Jurkat, Clone E6-1 (cell line): ENCODE measurements at places on chromosomes 7 and 10.

DNA sequence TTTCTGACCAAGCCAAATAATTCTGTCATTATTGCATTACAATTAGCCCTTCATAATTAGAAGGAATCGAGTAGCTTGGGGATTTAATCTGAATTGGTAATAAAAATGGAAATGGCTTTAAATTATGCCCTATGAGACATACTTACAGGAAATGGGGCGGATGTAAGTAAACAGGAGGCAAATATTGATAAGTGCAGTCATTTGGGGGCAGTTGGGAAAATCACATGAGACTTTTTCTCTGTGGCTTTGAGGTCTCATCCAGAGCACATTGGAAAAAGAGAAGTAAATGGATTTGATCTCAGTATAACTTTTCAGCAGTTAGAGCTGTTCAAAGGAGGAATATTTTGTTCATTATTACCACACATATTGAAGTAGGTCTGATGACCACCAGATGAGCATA, 307.8 kb upstream of the POM121L12 start:
- DNase-seq: no peak

DNA sequence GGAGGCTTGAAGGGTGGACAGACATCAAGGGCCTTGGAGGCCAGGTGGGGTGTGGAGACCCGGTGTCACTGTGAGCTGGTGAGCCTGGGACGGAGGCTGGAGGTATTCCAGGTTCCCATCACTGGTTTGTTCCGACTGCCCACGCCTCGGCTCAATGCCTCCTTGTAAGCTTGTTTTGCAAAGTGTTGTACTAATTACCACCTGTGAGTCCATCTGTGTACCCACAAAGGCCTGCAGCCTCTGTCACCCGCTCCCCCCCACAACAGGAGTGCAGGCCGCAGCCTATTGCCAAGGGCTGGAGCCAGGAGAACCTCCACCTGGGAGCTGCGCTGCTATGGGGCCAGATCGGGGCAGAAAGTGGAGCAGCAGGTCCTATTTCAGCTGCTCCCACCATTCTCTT, 521.8 kb upstream of the DPP6 start:
- DNase-seq: no peak

- DNase-seq: no peak
Observed at GRCh38 chr7:84060760-84061261, 133.8 kb downstream of the SEMA3A start.

DNA sequence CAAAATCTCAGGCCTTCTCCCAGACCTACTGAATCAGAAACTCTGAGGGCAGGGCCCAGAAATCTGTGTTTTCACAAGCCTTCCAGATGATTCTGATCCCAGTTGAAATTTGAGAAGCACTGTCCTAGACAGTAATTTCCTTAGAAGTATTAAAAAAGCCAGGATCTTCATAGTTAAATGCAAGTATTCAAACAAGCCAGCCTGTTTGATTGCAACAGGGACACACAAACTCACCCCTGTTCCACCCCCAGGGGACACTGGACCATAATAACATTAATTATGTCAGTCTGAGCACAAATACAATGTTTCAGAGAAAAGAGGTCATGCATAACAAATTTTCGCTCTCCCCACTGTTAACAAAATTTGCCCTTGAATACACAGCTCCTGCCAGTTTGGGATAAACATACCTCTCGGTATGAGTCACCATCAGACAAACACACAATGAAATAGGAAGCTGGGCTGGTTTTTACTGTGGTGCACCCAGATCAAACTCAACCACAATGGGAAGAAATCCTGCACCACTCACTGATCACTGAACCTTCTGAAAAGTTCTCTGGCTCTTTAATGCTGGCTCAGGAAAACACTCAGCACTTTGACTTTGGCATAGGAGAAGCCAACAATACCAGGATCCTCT, 34.3 kb downstream of the ABLIM1 start:
- DNase-seq: no peak

DNA sequence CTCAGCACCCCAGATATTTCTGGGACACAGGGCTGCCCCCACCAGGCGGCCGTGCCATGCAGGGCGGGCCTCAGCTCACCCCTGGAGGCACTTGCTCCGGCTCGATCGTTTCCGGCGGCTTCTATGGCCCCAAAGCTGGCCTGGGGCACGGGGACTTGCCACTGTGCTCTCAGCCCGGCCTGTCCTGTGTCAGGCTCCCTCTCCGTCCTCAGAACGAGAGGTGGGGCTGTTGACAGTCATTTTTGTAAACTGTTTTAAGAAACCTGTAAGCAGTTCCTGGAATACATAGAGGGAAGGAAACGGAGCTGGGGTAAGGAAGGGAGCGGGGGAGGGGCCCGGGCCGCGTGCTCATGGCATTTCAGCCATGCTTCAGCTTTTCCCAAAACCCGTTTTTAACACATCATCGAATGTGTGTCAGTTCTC, 30.7 kb upstream of the PRKAR1B start:
- no peak for DNase-seq

- no peak for DNase-seq
Observed at GRCh38 chr7:103690242-103690974, 244.4 kb upstream of the SLC26A5 start.

DNA sequence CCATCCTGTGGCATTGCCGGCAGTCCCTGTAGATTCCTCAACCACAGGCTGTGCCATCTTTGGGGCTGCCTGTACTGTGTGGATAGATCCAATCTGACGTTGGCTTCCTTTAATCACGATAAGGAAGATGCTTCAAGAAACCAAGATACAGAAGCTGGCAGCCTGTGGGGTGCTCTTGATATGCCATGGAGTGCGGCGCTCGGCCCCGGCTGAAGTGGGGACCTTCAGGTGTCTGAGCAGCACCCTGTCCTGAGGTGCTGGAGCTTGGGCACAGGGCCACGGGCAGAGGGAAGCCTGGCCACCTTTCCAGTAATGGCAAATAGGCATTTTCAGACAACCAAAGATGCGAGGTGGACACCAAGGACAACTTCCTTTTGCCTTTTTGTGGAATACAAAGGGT, 139.5 kb downstream of the ACTR3B start:
- DNase-seq: no peak

DNA sequence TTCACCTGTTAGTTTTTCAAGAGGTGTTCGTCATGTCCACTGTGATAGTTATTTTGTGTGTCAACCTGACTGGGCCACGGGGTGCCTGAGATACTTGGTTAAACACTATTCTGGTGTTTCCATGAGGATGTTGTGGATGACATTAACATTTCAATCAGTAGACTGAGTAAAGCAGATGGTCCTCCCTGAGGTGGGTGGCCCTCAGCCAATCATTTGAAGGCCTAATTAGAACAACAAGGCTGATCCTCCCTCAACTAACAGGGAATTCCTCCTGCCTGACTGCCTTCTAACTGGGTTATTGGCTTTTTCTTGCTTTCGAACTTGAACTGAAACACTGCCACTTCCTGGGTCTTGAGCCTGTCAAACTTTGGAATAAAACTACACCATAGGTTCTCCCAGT, 75.8 kb downstream of the ENO4 start:
- DNase-seq: no peak

DNA sequence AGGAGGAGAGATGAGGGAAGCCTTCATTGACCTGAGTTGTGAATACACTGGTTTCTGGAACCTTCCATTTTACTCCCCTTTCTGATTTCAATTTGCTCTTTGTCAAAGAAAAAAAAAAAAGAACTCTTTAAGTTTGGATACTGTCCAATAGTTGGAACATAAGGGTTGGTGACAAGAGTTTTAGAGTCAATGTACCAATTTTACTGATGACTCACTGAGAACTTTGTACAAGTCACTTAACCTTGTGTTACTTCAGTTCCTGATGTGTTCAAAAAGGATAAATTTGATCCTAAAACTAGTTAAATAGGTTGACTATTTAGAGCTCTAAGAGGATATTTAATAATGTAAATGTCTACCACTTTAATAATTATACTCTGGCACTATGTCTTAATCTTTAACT, 4.1 kb upstream of the CDK14 start:
- no peak for DNase-seq

DNA sequence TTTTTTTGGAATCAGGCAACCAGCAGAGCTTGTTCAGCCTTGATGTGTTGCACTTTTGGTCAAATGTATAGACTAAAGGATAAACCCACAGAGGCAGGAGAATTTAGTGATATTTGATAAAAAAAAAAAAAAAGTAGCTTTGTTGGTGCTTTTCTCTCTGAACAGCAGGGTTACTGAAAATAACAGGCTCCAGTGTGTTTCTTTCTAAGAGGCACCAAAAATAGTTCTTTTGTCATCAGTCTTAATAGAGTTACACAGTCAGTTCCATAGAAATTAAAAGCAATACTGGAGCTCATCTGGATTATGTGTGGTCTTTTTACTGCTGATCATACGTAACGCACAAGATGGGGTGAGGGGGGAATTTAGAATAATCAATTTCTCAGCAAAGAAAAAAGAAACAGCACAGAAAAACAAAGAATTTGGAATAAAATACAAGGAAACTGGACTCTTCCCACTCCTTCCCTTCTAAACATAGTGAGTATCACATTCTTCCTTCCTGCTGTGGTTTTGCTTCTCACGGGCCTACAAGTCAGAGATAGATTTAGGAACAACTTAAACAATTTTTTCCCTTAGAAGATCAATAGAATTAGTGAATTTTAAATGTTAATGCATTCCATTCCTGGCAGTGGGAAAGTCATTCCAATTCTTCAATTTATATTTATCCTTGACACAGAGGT, 178.8 kb upstream of the AKR1E2 start:
- DNase-seq: no peak

- DNase-seq: peak; percentile 23
Observed at GRCh38 chr7:90455163-90456030, 14.0 kb upstream of the PTTG1IP2 start.

DNA sequence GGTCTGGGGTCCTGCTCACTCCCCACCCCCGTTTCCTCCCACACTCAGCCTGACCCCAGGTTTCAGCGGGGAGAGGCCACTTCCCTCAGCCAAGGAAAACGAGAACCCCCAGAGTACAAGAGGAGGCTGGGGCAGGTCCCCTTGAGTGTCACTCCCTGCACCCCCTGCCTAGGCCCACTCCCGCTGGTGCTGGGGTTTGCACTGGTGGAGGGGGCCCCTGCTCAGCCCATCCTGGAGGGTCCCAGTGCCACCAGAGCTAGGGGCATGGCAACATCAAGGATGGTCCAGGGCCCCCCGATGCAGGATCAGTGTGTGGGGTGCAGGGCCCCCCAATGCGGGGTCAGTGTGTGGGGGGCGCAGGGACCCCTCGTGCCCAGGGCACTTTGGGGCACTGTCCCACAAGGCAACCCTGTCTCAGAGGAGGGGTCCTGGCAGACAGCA, 70.5 kb upstream of the KCTD7 start:
- no peak for DNase-seq

DNA sequence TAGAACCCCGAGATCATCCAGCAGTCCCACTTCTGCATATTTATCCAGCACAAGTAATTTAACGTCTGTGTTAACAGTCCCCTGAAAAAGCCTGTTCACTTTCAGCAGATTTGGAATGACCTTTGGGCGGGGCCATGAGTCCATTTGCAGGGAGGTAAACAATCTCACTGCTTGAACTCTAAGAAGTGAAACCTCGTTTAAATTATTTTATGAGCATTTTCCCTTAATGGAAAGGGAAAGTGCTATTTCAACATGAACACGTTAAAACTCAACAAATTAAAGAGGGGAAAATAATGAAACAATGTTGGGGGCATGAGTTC, 282.8 kb downstream of the GATA3 start:
- DNase-seq: no peak

- DNase-seq: no peak
Observed at GRCh38 chr10:92891885-92892690, 43.8 kb downstream of the EXOC6 start.

- no peak for DNase-seq
Observed at GRCh38 chr10:47033541-47034270, 122.5 kb downstream of the PTPN20 start.

GRCh38 chr10:117222976-117223692, 17.8 kb upstream of the SLC18A2 start:
- no peak for DNase-seq

GRCh38 chr7:255721-256361, 34.1 kb upstream of the FOXL3 start:
- no peak for DNase-seq

DNA sequence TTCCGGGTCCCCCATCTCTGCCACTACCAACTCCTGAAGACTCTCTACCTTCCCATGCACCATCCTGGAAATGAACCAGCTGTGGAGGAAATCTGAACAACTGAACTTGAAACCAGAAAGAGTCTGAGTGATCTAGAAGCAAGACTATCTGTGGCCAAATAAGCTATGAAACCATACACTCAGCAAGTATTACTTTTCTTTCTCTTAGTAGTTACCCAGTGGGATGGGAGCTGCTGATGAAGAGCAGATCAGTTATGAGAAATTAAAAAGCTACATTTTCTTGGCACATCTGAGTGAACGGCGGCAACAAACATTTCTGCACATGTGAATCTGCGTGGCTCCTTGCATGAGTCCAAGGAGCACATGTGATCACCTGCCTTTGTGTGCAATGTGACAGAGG, 31.6 kb upstream of the AGK start:
- no peak for DNase-seq

DNA sequence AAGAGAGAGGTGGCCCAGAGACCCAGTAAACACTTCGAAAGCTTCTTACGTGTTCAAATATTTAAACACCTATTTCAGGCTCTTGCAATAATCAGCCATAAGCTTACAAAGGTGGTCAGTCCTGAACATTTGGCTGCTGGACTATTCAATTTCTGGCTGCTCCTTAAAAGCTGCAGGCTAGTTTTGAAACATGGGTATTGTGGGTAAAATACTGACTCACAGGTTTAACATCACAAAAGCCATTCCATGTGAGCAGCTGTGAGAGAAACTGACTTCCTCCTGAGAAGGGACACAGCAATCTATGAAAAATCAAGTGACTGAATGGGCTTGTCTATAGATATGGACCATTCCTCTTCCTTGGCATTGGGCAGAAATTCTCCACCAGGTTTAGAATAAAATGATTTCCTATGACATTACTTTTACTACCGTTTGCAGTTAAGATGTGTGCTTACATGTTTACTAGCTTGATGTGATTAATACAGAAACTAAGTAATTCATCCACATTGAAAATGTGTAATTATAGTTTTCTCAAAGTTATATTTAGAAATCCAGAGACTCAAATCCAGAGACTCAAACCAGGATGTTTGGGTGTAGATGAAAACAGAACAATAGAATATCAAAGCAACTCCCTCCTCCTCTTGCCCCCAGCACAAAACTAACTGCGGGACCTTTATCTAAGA, 252.3 kb downstream of the GATA3 start:
- DNase-seq: no peak
